Right cardiac atrium (tissue), 5 donors: ENCODE measurements at places on chromosomes 11 and 22. TPM values are rescaled to one million over a fixed set of nuclear protein-coding genes. Genes with fewer than 3 reads are reported as not detected.

FKBP2 gene
- 66.1 TPM for total RNA-seq

APOBEC3H gene
- not detected for total RNA-seq

ASRGL1 gene
- total RNA-seq: 5.3 TPM

ZC3H12C gene
- 13.6 TPM for total RNA-seq

ARCN1 gene
- 97.0 TPM for total RNA-seq

ART5 gene
- total RNA-seq: 2.1 TPM

LRRC56 gene
- total RNA-seq: 0.46 TPM

OR8G5 gene
- total RNA-seq: not detected

JAM3 gene
- total RNA-seq: 44.5 TPM
